Stimulated activated CD4-positive, alpha-beta T cell treated with anti-CD3 and anti-CD28 coated beads, Interleukin-15, amount 100 ng/mL, for 1 hour (primary cell): ENCODE measurements at places on chromosomes 7 and 10.

DNA sequence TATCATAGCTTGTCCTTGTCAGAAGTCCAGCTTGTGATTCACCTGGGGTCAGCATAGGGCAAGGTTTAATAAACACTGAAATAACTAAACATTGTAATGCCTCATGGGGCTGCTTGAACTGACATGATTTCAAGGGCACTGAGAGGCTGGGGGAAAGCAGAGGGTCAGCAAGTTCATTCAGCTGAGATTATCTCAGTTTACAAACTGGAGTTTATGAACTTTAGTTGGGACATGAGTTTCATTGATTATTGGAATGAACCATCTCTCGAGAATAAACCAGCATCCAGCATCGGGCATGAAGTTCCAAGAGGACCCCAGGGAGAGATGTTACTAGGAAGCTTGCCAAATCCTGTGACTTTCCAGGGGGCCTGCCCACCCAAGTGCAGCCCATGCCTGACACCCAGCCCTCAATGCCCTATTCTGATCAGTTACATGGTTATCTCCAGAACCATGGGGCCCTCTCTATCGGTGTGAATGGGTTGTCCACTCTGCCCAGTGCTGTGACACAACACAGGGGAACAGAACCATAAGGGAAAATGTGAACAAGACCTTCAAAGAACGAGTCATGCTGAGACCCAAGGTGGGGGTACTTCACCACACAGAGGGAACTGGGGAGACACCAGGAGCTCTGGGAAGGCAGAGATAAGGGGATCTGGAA, 7.9 kb upstream of the CYP3A7 start:
- DNase-seq, result no peak

DNA sequence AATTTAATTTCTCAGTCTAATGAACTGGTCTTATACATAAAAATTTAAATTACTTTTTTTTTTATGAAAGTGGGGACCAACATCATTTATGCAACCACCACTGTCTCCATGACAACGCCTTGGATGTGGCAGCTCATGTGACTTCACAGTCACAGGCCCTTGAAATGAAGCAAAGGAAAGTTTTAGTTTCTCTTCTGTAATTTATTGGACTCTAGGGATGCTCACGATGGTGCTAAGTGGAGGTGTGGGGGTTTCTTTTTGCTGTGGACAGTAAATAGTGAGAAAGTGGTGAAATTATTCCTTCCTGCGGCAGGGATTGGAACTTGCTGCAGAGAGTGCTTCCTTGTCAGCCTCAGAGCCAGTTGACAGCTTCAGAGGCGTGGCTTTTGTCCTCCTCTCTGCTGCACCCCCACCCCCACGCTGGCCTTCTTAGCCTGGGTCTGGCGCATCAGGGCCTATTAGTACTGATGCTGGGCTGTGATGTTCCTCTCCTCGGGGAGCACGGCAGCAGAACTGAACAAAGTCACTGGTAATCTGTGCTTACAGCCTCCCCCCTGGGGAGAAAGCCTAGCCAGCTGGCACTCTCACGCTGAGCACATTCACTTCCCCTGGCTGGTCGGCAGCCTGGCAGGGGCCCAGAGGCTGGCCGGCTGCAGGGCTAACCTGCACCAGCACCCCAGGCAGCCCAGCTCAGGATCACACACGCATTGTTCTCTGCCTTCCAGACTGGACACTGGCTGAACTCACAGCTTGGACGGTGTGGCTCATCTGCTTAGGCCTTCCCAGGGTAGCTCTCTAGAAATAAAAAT, 517.5 kb upstream of the GALNT17 start:
- no peak for DNase-seq

- no peak for DNase-seq
These were observed at the start of gene PTPN12 for GRCh38 chr7:77537136-77537777. TSS of gene PTPN12 (plus strand) at chr7:77537295. CDS start at chr7:77537547, 252 bp downstream.

DNA sequence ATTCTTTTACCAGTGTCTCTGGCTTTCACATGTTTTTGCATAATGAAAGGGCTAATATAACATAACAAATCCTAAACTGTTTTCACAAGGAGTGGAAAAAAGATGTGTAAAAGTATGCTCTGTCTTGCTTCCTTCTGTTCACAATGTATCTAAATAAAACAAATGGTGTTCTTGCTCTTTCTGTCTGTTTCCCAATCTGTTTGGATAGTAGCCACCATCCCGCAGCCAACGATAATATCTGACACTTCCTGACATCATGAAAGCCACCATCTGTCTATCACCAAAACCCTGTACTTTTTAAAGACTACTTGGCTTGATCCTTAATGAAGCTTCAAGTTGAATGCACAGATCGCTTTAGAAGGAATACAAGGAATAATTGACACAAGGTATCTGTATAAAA, 246.2 kb downstream of the ETV1 start:
- no peak for DNase-seq

DNA sequence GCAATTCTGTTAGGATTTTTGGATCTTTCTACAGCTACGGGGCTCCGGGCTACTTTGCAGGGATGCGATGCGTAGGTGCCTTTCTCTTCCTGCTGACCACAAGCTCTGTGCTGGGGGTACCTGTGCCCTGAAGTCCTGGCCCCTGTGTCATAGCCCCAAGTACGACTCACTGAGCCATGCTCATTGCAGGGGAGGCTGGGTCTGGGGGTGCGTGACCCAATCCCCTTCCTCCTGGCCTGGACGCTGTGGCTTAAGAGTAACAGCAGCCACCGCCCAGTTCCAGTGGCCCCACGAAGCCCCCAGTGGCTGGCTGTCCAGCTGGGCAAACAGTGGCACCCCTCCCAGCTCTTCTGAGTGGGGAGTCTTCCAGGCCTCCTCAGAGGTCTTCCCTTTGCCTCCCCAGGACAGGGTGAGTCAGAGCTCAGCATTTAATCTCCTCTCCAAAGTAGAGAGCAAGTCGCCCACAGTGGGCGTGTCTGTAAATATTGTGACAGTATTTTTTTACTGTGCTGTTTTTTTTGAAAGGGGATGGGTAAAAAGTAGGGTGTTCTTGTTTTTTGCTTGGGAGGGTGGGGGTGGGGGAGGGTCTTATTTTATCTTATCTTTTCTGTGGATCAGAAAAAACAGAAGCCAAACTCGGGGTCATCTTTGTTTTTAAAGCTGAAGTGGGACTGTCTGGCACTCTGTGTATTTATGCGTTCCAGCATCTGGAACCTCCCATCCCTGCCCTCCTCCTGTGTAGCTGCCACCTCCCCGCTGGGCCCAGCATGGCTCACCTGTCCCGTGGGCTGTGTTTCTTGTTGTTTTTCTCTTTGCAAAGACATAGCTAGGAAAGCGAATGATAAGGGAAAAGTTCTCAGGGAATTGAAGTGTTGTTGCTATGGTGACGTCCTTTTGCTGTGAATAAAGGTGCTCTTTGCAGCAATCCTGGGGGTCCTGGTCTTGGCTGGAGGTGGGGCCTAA, 8.2 kb downstream of the LFNG start:
- no peak for DNase-seq
